Tibial nerve (tissue), 4 donors: ENCODE measurements at places on chromosomes 16 and 17.

- no peak for DNase-seq
Observed at GRCh38 chr17:81039096-81039495, 4.1 kb downstream of the BAIAP2 start.

- no peak for DNase-seq
Observed at GRCh38 chr17:61404663-61404912, 4.9 kb downstream of the TBX2 start.

DNA sequence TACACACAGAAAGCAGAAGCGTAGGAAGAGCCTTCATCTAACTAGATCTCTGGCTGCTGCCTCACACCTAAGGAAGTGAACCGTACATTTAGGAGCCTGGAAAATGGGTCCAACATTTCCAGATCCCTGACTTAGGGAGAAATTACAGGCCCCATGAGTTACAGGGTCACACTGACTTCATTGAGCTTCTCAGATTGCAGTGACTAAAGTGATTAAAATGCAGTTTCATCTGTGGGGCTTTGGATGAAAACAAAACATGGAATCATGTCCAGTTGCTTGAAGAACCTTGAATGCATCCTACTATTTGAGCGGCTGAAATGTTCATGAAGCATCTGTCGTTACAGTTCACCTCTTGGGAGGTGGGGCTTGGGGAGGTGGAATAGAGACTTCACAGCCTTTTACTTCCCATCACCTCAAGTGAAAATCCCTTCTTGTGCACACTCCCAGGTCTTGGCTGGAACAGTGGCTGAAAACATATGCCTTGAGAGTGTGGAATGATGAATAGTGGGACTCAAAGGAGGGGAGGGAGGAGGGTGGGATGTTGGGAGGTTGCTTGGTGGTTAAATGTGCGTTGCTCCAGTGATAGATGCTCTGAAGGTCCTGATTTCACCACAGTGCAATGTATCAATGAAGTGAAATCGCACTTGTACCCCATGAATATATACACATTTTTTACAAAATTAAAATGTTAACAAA lies 19.7 kb downstream of the TEKT3 start:
- no peak for DNase-seq

- peak; percentile 85 for DNase-seq
Observed at GRCh38 chr16:69179328-69180010, 7.5 kb upstream of the SNTB2 start.

DNA sequence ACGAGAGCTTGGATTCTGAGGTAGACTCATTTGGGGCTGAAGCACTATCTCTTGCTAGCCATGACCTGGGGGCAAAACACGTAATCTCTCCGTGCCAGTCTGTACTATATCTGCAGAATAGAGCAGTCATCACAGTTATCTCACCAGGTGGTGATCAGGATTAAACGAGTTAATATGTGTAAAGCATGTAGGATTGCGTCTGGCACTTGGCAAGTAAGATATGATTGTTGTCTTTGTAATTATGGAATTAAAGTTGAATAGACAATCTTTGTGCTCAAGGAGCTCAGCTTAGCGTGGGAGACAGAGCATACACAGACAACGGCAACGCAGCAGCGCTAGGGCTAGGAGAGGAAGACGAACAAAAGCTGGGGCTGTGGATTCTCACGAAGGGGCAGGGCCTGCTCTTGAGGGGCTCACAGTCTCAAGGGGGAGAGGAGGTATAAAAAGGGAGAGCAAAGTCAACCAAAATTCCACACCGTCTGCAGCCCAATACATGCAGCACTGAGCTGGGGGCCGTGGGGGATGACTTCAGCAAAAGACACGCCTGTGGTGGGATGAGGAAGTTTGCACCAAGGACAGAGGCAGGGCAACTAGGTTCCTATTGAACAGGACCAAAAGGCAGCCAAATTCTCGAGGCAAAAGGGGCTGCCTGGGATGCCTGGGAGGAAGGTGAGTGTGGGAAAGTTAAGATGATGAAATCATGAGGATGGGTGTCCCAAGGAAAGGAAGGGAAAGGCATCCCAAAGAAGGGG lies 68.6 kb downstream of the SDK2 start:
- no peak for DNase-seq

DNA sequence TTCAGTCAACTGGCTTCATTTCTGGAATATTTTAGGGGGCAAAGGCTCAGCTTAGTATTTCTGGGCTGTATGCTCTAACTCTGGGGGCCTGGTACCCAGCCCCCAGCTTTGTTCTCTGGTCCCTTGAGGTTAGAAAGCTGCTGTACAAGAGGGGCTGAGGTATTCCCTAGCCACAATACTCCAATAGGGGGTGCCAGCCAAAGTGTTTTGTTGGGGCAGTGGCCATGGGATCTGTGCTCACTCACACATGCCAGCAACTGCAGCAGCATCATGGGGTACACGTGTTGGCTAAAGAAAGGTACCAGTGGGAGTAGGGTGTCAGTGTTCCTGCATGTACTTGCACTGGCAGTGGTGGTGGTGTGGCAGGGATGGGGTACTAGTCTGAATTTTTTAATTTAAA lies 257.3 kb downstream of the CA10 start:
- DNase-seq: no peak

GRCh38 chr17:19978209-19978802 lies 678 bp upstream of the AKAP10 start:
- no peak for DNase-seq

GRCh38 chr17:27413792-27414191 lies 42.5 kb upstream of the KSR1 start:
- DNase-seq: no peak

DNA sequence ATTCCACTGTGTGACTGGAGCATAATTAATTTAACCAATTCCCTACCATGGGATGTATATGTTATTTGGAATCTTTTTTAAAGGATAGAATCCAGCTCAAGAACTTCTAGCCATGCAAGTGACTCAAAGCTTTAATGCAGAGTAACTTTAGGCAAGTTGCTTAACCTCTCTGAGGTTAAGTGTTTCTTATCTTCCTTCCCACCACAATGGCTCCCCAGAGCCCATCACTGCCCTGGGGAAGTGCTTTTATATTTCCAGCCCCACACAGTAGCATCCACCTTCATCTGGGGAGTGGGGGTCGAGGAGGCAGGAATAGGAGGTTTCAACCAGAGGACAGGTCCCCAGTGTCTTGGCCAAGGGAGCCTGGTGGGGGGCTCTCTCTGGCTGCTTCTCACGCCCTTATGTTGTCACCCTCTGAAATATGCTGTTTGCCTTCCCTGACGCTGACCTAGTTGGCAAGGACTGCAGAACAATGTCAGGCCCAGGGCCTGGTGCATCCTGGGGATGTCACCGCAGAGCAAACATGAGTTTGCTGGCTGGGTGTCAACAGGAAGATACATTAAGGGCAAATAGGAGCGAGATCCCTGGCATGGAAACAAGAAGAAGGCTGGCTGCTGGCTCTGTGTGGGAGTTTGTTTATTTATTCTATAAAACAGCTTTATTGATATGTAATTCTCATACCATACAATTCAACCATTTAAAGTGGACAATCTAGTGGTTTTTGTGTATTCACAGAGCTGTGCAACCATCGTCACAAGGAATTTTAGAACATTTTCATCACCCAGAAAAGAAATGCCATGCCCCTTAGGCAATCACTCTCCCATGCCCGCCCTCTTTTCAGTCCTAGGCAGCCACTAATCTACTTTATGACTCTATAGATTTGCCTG lies 46.6 kb upstream of the WSB1 start:
- peak; percentile 73 for DNase-seq

GRCh38 chr16:5321930-5322329 lies 224.3 kb upstream of the EEF2KMT start:
- DNase-seq: no peak

DNA sequence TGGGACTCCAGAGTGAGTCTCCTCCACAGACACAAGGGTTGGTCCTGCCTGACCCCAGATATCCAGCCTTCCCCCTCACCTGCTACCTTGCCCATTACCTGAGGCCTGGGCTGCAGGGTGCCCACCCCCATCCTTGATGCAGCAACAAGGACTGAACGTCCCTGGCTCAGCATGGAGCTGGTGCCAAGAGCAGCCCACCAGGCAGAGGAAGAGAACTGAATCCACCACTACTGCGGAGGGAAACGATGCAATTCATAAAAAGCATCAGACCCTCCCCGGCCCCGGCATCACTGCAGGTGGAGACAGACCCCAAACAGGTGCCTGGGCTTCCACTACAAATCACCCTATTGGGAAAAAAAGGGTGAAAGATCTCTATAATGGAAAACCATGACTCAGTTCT lies 131.0 kb upstream of the TNRC6C start:
- no peak for DNase-seq

DNA sequence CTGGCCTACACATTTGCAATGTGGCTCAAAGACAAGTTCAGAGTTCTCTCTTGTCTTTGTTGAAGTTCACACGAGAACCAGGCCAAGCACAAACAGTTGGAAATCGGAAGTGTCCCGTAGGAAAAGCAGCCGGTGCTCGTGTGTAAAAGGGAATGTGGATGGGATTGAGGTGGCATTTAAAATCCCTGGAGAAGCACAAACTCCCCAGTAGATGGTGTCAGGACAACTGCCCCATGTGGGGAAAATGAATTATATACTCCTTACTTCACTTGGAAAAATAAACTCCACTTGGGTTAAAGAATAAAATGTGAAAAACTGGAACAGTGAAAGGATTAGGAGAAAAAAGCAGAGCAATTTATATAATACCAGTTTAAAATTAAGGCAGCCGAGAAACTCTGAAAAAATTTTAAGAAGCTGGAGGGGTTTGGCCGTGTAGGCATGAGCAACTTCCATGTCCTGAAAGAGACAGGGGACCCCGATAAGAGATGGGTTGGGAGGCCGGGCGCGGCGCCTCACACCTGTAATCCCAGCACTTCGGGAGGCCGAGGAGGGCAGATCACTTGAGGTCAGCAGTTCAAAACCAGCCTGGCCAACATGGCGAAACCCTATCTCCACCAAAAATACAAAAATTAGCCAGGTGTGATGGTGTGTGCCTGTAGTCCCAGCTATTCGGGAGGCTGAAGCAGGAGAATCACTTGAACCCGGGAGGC lies 28.1 kb downstream of the CBFA2T3 start:
- DNase-seq: no peak

DNA sequence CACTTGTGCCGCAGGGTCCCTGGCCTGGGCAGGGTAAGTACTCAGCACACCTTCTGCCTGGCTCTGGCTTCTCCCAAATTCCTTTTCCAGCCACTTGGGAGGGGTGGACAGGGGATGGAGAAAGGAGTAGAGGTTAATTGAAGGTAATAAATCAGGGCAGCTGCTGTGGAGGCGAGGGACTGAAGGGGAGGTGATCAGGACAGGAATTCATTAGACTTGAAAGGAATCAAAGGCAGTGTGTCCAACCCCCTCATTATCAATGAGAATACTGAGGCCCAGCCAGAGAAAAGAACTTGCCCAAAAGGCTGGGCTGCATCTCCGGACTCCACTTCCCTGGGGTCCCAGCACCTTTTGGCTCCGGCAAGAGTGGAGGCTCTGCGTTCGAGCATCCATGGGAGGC lies 2.4 kb downstream of the SOST start:
- no peak for DNase-seq

- DNase-seq: no peak
Observed at GRCh38 chr16:88722784-88723506, 16.6 kb downstream of the CTU2 start.

DNA sequence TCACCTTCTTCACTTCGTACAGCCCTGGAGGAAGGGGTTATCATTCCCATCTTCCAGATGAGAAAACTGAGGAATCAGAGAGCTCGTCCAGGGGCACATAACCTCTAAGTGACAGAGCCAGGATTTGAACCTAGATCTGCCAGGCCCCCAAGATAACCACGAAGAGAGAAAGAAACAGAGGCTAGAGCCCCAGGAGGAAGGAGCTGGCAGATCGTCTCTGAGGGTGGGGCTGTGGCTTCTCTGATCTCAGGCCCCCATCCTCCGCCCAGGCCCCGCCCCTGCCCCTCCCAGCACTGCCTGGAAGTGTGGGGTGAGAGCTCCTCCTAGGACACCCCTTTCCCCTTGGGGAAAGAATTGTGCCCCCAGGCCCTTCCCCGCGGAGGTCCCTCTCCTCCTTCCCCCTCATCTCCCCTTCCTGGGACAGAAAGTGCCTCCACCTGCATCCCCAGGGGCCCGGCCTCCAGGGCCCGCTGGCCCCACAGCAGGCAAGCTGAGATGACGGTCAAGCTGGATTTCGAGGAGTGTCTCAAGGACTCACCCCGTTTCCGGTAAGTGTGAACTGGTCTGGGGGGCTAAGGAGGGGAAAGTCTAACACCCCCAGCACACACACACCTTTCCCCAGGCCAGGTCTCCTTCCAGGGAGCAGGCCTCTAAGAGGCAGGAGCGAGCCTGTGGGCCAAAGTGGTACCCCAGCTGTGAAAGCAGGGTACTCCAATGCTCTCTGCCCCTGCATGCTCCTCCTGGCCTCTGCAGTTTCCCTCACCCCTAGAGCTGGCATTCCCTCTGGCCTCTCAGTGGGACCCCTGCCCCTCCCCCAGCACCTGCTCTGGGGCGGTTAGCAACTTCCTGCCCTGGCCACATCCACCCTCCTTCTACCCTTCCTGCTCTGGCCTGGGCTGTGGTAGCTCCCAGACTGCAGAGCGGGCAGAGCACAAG lies at the start of gene ACAP1:
Gene ACAP1, plus strand, starts transcription at position 290 of the 936 bp plus-strand sequence. Its CDS starts 206 bp downstream, at position 496.
- DNase-seq: no peak

DNA sequence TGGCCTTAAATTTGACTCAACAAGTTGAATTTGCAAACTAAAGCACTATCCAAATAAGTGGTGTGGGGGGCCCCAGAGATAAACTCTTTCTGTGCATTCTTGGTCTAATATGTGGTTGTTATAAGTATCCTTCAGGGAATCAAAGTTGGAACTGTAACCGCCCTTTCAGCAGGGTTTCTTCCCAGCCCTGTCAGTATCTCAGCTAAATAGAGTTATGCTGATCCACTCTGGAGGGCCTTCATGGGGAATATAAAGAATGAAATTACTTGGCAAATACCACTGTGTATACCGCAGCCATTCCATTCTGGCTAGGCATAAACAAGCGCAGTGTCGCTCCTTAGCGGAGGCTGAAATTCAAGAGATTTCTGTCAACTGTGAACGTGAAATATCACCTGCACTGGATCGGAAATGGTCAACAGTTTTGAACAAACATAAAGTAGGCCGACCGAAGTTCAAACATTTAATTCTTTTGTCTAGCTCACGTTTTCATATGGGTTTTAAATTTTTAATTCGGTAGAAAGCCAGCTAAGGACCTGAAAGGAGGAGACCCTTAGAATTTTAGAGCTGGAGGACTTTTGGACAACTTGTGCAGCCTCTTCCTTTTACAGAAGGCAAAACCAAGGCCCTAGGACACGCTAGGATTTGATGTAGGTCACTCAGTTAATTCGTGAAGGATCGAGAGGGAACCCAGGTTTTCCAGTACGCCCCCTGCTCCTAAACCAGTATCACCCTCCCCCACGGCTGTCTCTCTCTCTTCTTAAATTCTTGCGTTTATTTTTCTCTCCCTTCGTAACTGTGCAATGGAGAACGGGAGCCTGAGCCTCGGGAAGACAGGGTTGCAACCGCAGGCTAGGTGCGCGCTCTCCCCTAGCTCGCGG lies 74.7 kb downstream of the CHD9 start:
- no peak for DNase-seq

DNA sequence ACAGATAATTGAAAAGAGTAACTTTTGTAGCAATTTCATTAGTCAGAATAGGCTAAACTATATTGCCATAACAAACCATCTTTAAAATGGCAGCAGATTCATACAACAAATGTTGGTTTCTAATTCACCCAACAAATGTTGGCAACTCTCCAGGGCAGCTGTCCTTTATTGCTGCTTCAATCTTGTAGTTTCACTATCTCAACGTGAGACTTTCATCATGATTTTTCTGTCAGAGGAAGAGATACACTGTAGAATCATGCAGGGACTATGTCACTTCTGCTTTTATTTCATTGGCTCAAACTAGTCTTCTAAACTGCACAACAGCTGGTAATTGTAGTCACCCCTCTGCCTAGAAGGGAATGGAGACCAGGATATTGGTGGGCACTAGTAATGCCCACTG lies 174.2 kb downstream of the TANC2 start:
- DNase-seq: peak; percentile 27
